T follicular helper cell (primary cell): ENCODE measurements at places on chromosomes 13 and 19.

GRCh38 chr19:6481541-6482342 is at the start of gene DENND1C:
Gene DENND1C (minus strand): TSS chr19:6481787. CDS start chr19:6481695, 92 bp downstream.
- peak; percentile 37 for DNase-seq

DNA sequence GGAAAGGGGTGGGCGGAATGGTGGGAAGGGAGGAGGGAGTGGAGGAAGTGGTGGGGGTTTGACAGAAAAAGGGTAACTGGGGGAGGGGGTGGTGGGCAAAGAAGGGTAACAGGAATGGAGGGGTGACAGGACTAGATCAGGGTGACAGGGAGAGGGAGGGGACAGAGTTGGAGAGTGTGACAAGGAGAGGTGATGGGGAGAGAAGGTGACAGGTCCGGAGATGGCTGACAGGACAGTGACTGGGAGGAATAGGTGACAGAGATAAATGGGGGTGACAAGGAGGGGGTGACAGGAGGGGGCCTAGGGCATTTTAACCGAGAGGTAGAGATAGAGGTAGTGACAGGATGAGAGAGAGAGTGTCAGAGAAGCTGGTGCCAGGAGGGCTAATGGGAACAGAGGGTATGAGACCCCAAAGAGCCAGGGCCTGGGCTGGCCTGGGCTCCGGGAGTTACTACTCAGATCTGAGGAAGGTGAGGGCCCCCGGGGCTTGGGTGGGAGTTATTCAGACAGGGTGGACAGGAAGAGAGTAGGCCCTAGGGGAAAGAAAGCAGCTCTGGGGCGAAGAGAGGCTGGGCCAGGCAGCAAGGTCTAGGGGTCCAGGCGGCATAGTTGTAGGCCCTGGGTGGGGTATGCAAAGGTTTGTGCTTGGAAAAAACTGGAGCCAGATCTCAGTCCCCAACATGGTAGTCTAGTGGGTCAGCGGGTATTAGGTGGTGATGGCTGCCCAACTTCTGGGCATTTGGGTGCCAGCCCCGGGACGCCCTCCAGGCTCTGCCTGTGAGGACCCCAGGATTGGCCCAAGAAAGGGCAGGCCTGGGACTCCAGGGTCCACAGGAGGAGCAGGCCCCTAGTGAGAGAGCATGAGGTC is 660 bp downstream of the CIC start:
- no peak for DNase-seq

- DNase-seq: no peak
Measured at GRCh38 chr13:112849500-112849899, 119.5 kb upstream of the MCF2L start.

GRCh38 chr19:23561341-23561740 is 125.7 kb downstream of the ZNF675 start:
- no peak for DNase-seq
